Dermis microvascular lymphatic vessel endothelial cell (primary cell): ENCODE measurements at places on chromosomes 16 and 17.

- no peak for DNase-seq
Measured at GRCh38 chr17:50257676-50258224, 16.5 kb upstream of the TMEM92 start.

- DNase-seq = no peak
Measured at GRCh38 chr16:52690468-52690867, 143.5 kb upstream of the TOX3 start.

DNA sequence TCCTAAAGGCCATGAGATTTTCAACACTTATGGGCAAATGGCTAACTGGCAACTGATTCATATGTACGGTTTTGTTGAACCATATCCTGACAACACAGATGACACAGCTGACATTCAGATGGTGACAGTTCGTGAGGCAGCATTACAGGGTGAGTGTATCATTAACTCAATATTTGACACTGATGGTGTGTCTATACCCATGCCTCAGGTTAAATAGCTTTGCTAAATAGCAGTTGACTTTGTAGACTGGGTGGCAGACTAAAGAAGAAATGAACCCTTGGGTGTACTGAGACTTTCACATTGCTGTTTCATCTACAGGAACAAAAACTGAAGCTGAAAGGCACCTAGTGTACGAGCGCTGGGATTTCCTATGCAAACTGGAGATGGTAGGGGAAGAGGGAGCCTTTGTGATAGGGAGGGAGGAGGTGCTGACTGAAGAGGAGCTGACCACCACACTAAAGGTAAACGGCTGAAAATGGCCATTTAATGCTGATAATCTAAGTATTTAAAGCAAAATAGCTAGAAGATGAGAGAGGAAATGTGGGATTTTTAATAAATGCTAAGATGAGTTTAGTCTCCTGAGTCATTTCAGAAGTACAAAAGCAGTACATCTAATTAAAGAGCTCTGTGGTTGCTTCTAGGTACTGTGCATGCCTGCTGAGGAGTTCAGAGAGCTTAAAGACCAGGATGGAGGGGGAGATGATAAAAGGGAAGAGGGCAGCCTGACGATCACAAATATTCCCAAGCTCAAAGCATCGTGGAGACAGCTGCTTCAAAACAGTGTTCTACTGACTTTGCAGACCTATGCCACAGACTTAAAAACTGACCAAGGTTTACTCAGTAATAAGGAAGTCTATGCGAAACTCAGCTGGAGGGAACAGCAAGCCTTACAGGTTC is 3.0 kb downstream of the SETD6 start:
- no peak for DNase-seq

- DNase-seq = no peak
Measured at GRCh38 chr16:709566-710499, 4.2 kb upstream of the FBXL16 start.

DNA sequence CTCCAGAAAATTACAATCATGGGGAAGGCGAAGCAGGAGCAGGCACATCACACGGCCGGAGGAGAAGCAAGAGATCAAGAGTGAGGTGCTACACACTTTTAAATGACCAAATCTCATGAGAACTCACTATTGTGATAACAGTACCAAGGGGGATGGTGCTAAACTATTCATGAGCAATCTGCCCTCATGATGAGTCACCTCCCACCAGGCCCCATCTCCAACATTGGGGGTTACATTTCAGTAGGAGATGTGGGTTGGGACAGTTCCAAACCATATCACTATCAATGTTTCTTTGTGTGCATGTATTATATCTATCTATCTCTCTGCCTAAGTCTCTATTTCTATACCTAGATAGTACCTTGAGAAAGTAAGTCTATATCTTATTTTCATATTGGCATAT is 724.8 kb downstream of the CDH11 start:
- DNase-seq = peak; percentile 11

DNA sequence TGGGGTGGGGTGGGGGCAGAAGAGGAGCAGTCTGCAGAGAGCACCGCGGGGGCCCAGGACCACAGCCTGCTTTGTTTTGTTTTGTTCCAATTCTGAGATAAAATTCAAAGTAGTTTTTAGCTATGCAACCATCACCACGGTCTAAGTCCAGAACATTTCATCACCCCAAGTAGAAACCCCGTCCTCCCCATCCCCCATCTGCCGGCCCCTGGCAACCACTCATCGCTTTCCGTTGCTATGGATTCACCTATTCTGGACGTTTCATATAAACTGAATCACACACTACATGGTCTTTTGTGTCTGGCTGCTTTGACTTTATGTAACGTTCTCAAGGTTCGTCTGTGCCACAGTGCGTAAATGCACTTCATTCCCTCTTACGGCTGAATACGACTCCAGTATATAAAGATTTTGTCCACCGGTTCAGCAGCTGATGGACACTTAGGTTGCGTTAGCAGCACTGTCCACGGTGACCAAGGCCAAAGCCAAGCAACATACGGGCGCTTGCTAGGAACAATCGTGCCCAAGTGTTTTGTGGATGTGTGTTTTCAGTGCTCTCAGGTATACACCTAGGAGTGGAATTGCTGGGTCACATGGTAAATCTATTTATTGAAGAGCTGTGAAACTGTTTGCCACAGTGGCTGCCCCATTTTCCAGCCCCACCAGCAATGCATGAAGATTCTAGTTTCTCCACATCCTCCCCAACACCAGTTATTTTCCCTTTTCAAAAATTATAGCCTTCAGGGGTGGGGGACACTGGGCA is 27.7 kb upstream of the RASD1 start:
- no peak for DNase-seq

GRCh38 chr16:708019-708418 is 2.4 kb upstream of the FBXL16 start:
- DNase-seq = no peak

GRCh38 chr16:51756447-51757123 is 605.5 kb upstream of the SALL1 start:
- DNase-seq = no peak

DNA sequence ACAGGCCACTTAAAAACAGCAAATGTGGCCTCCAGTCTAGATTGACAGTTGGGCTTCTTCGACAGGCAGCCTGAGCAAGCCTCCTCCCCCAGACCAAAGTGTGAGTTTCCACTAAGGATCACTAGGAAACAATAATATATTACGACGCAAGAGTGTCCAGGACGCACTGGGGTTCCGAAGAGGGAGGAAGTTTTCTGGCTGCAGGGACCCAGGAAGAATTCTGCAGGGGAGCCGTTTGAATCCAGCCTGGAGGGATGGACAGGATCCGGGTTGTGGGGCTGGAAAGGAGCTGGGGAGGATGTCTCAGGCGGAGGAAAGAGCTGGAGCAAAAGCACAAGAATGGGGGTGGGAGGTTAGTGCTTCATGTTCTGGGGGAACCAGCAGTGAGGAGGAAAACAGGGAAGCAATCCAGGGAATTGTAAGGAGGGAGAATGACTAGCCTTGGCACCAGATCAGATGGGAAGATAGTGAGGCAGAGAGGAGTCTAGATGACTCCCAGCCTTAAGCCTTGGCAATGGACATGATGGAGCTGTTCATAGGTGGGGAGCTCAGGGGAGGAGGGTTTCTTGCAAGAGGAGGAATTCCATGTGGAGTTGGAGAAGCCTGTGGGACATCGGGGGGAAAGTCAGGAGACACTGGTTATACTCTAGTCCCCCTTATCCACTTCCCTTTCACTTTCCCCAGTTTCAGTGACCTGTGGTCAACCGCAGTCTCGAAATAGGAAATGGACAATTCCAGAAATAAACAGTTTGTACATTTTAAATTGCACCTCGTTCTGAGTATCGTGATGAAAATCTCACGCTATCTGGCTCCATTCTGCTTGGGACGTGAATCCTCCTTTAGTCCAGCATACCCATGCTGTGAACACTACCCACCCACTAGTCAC is 26.6 kb downstream of the NGFR start:
- DNase-seq = no peak

- DNase-seq = no peak
Measured at GRCh38 chr17:75722542-75723095, 1.4 kb downstream of the ITGB4 start.

DNA sequence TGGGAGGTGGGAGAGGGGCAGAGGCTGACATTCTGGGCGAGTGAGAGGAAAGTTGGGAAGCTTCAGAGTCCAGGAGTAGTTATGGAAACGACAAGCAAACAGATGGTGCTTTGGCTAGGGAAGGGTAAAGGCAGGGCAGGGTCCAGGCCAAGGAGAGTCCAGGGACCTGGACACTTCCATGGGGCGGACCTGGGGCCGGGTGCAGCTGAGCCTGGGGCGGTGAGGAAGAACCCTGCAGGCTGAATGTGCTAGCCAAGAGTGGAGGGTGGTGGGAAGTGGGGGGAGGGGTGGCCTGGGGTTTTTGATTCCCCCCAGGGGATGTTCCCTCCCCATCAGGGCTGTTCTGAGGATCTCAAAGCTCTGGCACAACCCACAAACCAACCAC is 2.6 kb downstream of the PPP1R9B start:
- DNase-seq = no peak

DNA sequence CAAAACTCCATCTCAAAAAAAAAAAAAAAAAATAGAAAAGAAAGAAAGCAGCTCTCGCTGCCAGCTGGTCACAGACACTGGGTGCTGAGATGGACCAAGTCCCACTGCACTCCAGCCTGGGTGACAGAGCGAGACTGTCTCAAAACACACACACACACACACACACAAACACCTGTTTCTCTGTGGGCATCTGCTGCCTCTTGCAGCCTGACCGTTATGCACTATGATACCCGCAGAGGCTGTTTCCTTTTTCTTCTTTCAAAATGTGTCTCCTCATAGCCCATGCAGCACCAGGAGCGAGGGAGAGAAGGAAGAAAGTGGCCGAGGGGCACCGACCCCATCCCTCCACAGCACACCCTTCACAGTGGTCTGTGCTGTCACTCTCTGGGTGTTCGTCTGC is 36.9 kb upstream of the KLHDC4 start:
- DNase-seq = no peak

DNA sequence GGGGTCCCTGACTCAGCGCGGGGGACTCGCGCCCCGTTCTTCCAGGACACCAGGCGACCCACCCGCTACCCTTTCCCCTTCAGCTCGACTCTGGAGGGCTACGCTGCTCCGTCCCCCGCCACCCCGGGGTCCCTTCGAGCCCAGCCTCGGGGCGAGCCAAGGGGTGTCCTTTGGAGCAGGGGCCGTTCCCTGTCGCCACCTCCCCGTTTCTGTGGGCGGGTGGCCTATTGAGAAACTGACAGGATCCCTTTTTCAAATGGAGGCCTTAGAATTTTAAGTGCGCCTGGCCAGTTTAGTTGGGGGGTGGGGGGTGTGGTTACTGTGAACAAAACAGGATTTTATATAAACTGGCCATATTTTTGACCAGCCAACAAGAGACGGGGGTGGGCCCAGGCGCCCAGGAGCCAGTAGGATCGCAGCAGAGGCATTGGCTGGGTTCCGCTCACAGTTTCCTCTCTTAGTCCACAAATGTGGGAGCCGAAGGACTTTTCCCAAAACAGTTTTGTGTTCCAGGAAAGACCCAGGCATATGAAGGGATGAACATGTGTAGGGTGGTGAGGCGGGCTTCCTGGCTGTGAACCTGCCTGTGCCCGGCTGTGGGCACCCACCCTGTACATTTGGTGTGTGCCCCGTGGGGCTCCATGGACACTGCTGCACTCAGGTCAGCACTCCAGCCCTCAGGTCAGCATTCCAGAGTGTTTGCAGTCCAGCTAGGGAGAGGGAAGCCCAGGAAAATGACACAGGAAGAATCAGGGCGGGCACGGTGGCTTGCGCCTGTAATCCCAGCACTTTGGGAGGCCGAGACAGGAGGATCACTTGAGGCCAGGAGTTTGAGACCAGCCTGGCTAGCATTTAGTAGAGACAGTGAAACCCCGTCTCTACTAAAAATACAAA is 722 bp upstream of the TIMP2 start:
- peak; percentile 91 for DNase-seq

GRCh38 chr17:78479369-78479768 is 97.8 kb downstream of the DNAH17 start:
- DNase-seq = no peak

DNA sequence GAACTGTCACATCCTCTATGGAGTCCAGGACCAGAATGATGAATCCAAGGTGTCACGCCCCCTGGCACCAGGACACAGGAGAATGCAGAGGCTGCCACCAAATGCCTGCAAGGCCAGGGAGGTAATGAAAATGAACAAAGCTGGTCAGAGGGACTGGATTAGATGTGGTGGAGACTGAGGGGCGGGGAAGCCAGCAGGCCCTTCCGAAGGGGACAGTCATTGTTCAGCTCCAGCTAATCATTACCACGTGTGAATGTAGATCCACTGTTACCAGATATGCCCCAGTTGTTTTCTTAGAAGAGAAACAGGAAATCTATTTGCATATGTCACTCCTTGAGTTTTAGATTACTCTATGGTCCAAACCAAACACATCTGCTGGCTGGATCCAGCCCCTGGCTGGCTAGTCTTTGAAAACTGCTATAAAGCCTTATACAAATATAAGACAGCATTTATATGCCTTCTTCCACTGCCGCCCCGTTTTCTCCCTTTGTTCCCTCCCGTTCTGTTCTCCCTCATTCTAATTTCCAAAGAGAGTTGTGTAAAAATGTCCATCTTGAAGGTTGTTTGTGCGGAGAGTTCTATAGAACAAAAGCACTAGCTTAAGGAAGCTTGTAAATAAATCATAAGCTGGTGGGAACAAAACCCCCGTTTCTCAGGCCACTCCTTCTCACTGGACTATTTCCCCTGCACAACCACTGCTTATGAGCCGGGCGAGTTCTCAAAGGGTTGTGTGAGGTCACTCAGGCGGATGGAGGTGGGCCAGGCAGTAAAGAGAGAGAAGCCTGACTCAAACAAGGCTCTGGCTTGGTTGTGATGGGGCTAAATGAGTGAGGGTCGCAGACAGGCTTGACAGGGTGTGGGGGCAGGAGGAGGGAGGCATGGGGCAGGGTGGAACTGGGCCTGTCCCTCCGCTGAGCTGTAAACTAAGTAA is 14.2 kb downstream of the CRYM start:
- no peak for DNase-seq

- DNase-seq = no peak
Measured at GRCh38 chr16:26863931-26864330, 202.8 kb upstream of the C16orf82 start.

DNA sequence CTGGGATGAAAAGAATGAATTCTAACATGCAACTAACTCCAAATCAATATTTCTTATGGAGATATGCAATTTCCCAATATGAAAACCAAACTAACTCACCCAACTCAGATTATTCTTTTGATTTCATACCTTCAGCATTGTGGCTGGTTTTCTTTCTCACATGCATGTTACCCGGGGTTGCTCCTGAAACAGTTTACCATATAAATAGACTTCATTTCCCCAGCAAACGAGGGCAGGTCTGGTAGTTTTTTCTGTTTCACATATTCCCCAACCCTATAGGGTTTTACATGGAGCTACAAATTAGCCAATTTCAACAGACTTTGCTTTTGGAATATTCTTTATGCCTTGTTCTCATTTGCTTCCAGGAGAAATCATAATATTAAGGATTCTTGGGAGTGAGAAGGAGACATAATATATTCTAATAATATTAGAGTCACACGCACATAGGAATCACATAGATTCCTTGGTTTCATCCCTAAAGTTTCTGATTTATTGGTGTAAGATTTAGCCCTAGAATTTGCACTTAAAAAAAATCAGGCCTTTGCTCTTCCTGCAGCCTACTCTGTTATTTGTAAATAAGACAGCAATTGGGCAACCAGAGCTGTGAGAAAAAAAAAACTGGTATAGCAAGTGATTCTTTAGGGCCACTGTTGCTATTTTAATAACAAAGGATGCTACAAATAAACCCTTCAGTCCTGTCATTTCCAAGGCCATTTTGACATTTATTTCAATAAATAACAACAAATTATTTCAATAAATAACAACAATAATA is 60.3 kb upstream of the FAM20A start:
- no peak for DNase-seq
